Retina (tissue), 1 donor: ENCODE measurements at places on chromosomes 6 and 20.

DNA sequence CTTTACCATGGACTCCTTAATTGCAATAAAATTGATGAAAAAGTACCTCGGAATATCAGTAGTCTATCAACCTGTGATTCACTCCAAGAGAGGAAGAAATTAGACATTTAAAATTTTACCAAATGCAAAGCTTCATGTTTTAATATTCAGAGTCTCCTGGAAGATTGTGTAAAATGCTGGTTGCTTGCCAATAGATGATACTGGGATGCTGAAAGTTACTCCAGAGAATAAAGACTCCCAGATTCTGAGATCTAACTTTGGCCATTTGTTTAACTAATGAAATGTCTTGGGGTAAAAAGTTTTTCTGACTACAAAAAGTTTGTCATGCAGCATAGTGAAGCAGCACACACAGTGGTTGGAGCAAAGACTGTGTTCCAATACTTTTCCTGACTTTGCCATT lies 176.7 kb upstream of the RSPO3 start:
- DNase-seq = no peak

DNA sequence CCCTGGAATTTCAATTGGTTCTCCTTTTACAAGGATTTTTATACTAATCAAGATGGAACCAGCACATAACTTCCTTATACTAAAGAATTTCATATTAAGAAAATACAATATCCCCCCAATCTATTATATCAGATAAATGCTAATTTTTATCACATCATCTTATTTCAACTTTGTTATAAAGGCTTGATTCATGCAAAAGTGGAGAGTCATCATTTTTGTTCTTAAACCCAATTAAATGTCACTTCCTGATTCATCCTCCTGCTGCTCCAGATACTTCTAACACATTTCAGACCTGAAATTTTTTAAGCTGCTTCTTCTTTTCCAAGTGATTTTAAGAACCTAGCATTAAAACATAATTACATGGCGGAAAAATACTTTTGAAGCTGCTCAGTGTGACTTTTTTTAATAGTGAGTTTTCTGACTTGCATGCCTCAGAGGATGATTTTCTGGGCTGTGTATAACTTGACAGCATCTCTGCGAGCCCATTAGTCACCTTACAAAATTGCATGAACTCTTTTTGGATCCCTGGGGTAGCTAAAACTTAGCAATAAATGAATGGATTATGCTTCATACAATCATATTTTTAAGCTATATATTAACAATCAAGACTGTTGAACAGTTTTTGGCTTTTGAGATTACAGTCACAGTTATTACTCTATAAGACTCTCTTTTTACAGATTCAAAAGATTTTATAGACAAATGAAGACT lies 134.1 kb downstream of the ELOVL4 start:
- no peak for DNase-seq

GRCh38 chr6:149815788-149816187 lies 48.4 kb downstream of the LRP11 start:
- DNase-seq = no peak

DNA sequence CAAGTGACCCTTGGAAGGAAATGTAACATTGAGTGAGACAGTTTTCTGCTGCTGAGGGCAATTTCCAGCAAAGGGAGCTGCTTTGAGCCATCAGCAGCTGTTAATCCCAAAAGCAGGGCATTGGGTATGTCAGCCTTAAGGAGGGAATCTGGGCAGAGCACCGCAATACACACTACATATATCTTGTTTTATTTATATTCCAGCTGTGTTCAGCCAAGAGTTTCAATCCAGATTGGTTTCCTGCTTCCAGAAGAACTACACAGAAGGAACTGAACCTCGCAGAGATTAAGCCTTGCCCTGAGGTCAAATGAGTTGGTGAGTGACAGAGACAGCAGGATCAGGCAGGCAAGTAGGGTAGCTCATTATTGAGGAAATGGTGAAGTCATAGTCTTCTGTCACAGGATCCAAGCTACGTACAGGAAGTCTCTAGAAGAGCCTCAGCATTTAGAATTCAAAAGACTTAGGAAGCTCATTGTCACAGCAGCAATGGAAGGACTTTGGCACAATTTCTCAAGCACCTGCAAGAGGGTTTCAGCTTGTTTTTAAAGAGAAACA lies 109.9 kb upstream of the HEY2 start:
- DNase-seq = no peak
